ENCODE measurements at places on chromosomes 2 and 18.

GRCh38 chr2:102258386-102259074 is 52.8 kb upstream of the IL1RL1 start:
- DNase-seq, result no peak

DNA sequence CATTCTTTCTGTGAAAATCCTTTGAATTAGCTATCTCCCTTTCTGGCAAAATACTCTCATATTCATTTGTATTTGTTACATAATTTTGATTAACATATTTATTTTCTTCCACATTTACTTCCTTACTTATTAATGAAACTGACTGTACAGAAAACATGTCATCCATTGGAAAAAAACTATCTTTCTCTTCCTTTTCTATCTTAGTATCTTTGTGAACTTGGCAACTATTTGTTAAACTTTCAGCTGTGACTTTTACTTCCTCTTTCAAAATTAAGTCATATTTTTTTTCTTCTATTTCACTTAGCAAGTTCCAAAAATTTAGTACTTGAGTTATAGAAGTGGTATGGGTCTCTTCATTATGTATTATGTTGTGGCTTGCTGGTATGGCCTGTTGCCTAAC is 2.6 kb downstream of the RAD51AP2 start:
- DNase-seq, result no peak

- no peak for DNase-seq
Observed at GRCh38 chr2:174235680-174236079, 12.7 kb downstream of the OLA1 start.

DNA sequence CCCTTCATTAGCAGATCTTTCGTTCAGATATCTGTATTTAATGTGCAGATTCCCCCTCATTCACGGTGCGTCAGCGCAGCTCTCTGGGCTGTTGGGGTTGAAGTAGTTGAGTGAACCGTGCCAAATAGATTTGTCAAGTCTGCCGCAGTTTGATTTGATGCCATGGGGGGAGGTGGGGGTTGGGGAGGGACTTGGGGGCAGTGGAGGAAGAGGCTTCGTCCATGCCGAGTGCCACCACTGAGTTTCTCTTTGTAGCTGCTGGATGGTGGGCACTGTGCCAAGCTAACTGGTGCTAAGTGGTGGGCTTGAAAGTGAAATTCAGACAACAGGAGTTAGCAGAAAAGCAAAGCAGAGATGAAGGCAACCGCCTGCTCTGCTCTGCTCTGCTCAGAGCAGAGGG is 47.9 kb downstream of the NRP2 start:
- DNase-seq, result no peak

- no peak for DNase-seq
Observed at GRCh38 chr2:187215532-187216240, 232.4 kb downstream of the CALCRL start.

GRCh38 chr2:19902216-19902740 is 495 bp upstream of the TTC32 start:
- DNase-seq, result no peak

GRCh38 chr2:230069402-230069801 is 678 bp upstream of the SLC16A14 start:
- DNase-seq, result no peak

GRCh38 chr18:22503803-22504202 is 86.1 kb upstream of the CTAGE1 start:
- no peak for DNase-seq

GRCh38 chr2:23606968-23607367 is 222.0 kb downstream of the KLHL29 start:
- no peak for DNase-seq

DNA sequence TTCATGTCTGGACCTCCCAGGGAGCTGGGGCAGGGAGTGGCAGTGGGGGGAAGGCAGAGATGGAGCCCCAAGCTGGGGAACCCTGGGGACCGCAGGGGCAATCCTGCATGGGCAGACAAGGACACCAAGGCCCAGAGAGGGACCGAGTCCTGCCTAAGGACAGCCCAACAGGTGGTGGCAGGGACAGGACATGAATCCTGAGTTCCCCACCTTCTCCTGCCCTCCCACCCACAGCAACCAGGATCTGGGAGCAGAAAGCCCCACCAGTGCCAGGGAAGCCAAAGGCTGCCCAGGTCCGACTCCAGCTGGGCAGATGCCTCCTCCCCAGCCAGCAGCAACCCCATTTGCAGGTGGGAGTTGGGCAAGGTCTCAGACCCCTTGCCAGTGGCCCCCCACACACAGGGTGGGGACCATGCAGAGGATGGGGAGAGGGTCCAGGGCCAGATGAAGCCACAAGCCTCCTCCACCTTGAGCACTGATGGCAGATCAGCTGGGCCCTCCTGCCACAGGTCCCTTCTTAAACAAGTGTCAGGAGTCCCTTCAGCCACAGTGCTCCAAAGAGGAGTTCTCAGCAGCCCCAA is 6.3 kb downstream of the ADRA2B start:
- no peak for DNase-seq

GRCh38 chr18:42780171-42780570 is 335.3 kb downstream of the RIT2 start:
- no peak for DNase-seq

- no peak for DNase-seq
Observed at GRCh38 chr2:16202266-16203020, 262.1 kb downstream of the MYCN start.

- no peak for DNase-seq
Observed at GRCh38 chr2:182522972-182523473, 96.2 kb upstream of the PDE1A start.

GRCh38 chr2:26705126-26705525 is 12.6 kb downstream of the KCNK3 start:
- no peak for DNase-seq

- DNase-seq, result no peak
Observed at GRCh38 chr2:127573298-127573697, 37.8 kb downstream of the MYO7B start.

DNA sequence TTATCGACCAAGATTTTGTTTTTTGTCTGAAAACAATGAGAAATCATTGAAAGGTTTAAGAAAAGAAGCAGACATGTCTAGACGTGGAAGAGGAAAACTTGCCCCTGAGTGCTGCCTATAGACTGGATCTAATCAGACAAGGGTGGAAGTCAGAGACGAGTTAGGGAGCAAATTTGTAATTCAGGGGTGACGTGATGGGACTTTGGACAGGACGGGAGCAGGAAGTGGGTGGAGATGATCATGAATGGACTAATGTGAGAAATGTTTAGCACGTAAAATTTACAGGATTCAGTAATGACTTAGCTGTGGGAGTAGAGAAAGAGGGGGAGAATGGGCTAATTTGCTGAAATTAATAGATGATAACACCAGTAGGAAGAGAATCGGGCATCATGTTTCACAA is 117.0 kb upstream of the EPHA4 start:
- no peak for DNase-seq

DNA sequence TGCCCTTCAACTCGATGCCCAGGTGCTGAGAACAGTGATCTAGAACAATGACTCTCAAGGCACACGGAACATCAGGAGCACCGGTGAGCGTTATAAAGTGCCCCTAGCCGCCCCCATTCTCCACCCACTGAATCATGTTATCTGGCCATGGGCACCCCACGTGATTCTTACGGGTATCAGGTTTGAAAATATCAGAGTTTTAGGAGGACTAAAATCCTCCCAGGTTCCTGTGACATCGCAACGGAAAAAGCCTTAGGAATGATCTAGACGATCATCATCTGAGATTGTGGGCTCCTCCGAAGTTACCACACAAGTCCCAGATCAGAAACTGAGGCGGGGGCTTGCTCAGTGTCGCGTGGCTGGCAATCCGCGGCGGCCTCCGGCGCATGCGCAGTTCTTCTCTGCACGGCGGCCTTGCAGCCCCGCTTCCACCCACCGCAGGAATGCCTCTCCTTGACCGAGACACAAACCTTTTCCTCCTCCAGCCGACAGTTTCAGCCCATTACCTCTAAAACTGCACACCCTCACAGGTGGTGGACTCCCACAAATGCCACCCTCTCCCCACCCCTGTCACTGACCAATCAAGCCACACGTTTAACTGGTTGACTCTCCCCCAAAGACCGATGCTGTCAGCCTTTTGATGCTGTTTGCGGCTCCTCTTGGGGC is 5.8 kb upstream of the MRPL33 start:
- DNase-seq, result peak; percentile 34

- no peak for DNase-seq
Observed at GRCh38 chr2:26735883-26736588, 28.0 kb upstream of the SLC35F6 start.

- DNase-seq, result no peak
Observed at GRCh38 chr2:64350996-64351395, 103.0 kb upstream of the LGALSL start.

DNA sequence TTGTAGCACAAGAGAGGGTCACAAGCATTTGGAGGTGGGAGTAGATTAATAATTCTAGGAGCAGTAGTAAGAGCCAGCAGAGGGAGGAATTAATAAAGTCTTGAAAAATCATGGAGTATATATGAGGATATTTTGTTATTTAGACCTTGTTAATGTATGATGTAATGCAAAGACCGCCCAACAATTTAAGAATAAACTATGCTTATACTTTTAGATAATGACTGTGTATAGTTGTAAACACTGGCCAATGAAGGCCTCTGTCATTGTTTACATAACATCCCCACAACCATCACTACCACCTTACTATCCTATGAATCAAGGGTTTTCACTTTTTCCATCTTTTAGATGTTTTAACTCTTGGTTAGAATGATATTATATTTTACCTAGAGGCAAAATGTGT is 37.6 kb downstream of the OSR1 start:
- no peak for DNase-seq

DNA sequence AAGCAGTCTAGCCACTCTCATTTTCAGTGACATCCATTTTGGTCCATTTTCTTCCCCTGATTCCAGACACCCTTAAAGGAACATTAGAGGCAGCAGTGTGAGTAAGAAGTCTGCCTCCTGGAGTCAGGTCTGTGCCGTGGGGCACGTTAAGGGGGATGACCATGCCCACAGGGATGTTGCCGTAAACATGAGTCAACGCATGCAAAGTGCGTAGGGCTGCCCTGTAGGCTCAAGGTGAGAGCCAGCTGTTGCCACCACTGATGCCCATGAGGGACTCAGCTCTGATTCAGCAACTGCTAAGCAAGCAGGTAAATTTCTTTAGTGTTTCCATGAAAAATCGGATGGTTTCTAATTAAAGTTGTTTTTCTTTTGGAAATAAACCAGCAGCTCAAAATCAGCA is 61.4 kb upstream of the TFCP2L1 start:
- DNase-seq, result no peak

- no peak for DNase-seq
Observed at GRCh38 chr2:136030406-136030805, 45.0 kb upstream of the DARS1 start.

- DNase-seq, result no peak
Observed at GRCh38 chr2:162938387-162938786, 99.8 kb upstream of the KCNH7 start.

All from T-helper 17 cell (primary cell).